ENCODE measurements at places on chromosomes 6 and 20.
A peak's percentile ranks its signal among the peaks of the same experiment; 100 is the strongest.

- no peak for DNase-seq
Observed at GRCh38 chr20:57076951-57077350, 189.5 kb downstream of the BMP7 start.

GRCh38 chr6:151370509-151371078 is 20.8 kb downstream of the ZBTB2 start:
- no peak for DNase-seq

GRCh38 chr6:9083108-9083507 is 647.8 kb upstream of the SLC35B3 start:
- DNase-seq, result no peak

DNA sequence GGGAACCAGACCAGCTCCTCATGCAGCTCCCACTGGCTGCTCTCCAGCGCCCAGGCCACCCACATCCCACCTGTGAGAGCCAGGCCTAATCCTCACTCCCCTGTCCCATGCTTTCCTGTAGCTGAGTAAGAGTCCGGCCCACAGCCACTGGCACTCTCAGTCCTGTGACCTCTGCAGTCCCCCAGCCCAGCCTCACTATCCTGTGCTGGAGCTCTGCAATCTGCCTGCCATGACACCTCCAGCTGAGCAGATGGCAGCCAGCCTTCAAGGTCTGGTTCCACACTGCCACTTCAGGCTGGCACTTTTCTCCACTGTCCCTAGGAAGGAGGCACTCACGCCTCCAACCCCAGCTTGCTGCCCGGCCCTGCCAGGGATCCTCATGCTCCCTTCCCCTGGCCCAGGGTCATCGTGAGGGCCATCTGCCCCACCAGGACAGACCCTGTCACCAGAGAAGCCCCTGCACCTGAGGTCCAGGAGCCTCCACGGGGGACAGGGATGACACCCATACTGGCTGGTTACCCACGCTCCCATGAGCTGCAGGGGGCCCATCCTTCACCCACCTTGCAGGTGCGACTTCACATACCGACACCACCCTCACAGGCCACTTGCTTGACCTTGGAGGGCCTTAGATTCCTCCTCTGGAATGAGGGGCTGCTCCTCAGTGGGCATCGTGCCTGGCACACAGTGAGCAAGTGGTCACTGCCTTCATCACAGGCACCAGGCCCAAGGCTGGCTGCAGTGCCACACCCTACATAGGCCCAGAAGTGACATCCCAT is 100.1 kb downstream of the ASXL1 start:
- no peak for DNase-seq

- DNase-seq, result no peak
Observed at GRCh38 chr6:90290811-90291420, 5.7 kb downstream of the BACH2 start.

DNA sequence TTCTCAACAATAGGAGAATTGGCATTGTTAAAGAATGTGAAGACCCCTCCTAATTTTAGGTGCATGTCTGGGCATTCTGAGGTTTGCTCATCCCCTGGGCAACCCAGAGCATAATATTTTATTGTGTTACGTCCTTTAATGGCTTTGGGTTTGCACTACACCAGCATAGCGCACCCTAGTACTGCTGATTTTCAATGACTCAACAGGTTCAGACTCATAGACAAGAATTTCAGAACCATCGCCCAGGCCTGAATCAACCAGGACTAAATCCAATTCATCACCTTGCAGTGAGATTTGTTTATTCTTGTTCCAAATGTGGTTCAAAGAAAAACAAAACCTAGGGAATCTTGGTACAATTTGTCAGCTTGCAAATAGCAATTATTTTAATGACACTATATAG is 137.8 kb upstream of the PHACTR1 start:
- DNase-seq, result no peak

DNA sequence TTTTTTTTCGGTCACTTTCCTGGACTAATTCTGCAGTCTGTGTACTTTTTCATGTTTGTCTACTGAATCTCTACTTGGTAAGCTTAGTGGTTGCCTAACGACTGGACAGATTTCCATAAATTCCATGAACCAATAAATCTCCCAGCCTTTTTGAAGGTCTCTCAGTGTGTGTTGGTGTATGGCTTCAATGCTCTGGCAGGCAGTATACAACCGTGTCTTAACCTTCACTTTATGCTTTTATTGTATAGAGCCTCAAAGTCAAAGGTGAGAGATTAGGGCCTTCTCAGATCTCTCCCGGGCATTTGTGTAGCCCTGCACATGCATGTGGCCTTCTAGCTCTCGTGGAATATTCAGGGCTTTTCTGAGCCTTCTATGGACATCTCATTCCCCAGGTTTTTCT is 14.3 kb upstream of the CMTR1 start:
- DNase-seq, result no peak

GRCh38 chr6:139800837-139801236 is 426.4 kb upstream of the CITED2 start:
- DNase-seq, result no peak

DNA sequence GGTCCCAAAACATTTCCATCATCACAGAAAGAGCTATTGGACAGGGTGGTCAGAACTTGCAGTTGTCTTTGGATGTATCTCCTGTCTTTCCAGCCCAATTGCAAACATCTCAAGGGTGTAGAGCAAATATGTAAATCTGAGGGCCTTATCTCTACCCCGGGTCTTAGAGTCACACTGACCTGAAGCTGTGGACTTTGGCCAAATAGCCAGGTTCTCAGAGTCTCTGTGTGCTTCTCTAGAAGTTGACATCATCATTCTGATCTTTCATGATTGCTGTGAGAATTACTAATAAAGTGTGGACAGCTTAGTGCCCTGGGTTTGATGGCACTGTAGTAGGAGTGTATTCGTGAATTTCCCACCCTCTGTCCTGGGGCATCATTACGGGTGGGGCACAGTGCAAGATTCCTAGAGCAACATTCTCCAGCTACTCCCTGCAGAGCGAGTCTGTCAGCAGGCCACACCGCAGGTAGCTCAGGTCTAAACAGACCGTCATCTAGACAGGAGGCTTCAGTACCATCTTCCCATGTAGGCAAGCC is 71.1 kb downstream of the SLC24A3 start:
- DNase-seq, result no peak

GRCh38 chr6:32799740-32800139 is 17.1 kb downstream of the HLA-DOB start:
- DNase-seq, result no peak

DNA sequence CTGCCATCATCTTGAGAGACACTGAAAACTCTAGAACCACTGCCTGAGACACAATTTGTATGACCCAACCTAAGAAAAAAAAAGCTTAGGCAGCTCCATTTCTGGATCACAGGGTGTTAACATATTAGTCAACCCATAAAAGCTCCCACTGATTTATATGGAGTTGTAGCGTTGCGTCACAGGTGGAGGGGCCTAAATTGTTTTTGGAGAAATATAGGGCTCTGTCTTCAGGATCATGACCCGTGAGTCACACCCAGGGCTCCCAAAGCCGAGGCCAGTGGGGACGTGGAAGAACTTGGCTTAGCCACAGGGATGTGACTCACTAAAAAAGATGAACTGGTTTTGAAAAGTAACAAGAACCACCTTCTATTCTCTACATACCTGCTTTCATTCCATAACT is 116.5 kb upstream of the BMP2 start:
- DNase-seq, result no peak

DNA sequence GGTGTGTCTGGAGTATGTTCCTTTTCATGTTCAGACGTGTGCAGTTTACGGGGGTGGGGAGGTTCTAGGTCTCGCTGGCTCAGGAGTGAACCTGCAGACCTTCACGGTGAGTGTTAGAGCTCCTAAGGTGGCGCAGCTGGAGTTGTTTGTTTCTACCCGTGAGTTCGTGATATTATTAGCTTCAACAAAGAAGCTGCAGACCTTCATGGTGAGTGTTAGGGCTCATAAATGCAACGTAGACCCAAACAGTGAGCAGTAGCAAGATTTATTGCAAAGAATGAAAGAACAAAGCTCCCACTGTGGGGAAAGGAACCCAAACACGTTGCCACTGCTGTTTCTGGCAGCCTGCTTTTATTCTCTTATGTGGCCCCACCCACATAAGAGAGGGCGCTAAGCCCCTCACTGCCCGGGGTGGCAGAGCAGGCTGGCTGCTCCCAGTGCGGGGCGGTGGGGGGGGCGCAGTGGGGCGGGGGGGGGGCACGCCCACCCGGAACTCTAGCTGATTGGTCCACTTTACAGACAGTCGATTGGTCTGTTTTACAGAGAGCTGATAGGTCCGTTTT is 41.3 kb upstream of the GMPR start:
- DNase-seq, result no peak

- peak; percentile 59 for DNase-seq
Observed at GRCh38 chr6:3195695-3196497, 31.6 kb downstream of the TUBB2B start.

- no peak for DNase-seq
Observed at GRCh38 chr6:43809417-43810305, 39.6 kb downstream of the VEGFA start.

GRCh38 chr6:98927534-98927933 is 20.2 kb downstream of the FBXL4 start:
- peak; percentile 72 for DNase-seq

DNA sequence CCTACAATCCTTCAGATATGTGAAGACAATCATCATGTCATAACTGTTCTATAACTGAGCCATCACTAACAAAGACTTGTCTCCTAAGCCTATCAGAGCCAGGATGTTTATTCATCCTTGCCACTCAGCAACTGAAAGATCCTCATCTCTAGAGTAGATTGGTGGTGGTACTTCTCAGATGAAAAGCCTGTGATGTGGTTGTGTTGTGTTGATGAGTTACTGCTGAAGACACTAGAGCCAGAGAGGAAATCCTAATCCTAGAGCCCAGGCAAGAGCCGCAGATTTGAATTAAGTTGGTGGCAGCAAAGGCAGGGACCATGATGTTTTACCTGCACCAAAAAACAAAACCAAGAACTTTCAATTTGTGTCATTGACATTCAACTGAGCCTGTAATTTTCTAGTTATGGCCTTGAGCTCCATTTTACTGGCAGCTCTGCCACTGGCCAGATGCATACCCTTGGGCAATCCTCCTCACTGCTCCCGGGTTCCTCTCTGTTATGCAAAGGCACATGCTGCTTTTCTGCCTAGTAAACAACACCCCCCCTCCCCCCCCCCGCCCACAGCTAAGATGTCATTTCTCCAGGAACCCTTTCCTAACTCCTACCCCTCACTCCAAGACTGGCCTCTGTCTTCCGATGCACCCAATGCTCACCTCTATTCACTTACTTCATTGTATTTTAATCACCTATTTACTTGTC is 50.2 kb upstream of the REV3L start:
- no peak for DNase-seq

DNA sequence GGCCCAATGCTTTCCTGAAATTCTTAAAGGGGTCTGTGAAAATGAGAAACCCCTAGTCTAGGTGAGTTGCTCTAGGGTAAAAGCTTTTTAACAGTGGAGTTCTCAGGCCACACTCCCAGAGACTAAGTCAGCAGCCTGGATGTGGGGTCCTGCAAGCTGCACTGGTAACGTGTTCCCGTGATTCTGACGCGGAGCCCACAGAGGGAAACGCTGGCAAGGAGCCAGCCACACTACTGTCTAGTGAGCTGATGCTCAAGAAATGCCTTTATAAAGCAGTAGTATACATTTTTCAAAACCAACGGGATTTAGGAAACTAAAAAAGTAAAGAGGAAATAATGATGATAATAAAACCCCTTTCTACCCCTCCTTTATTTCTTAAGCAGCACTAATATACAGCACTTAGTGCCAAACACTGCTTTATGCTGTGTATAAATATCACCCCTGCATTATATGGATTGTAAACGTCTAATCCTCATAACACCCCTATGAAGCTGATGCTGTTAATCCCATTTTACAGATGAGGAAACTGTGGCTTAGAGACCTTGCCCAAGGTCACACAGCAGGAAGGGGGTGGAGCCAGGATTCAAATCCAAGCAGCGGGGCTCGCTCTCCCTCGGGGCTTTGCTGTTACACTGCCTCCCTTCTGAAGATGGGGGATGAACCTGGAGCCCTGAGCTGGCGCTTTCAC is 25.0 kb downstream of the KCNK15 start:
- DNase-seq, result no peak

DNA sequence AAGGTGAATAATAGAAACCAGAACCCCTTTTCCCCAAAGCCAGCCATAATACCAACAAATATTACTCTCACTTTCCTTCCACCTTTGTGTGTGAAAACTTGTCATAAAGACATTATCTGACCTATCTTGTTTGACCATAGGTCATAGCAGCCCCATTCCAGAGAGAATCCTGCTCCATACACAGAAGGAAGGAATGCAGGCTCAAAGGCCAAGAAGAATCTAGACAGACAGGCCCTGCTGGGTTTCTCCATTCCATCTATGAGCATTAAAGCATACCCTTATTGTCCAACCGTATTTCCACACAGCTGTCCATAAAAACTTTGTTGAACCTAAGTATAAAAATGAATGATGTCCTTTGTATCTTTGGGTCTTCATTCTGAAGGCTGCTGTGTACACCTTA is 40.7 kb upstream of the KCNK5 start:
- no peak for DNase-seq

DNA sequence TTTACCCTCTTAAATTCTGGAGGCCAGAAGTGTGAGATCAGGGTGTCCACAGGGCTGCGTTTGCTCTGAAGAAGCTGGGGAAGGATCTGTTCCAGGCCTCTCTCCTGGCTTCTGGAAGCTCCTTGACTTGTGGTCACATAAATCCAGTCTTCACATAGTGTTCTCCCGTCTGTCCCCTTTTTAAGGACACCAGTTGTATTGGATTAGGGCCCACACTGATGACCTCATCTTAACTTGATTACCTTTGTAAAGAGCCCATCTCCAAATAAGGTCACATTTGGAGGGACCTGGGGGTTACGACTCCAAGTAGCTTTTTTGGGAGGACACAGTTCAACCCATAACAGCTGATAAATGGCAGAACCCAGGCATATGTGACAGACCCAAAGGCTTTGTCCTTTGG is 20.0 kb upstream of the WFDC2 start:
- no peak for DNase-seq

- DNase-seq, result no peak
Observed at GRCh38 chr6:153092082-153093013, 38.7 kb downstream of the RGS17 start.

DNA sequence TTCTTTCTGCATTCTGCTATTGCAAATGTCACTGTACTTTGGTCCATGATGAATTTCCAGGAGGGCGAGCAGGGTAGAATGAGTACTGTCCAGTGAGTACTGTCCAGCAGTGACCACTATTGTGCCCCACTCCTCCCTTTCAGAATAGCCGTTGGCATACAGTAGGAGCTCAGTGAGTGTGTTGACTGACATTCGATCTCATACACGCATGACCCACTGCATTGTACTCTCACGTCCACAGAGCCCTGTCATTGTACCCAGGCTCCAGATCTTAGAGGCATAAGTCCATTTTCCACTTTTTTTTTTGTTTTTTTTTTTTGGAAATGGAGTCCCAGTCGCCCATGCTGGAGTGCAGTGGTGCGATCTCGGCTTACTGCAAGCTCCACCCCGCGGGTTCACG is 8.2 kb downstream of the DYNLRB1 start:
- DNase-seq, result no peak

DNA sequence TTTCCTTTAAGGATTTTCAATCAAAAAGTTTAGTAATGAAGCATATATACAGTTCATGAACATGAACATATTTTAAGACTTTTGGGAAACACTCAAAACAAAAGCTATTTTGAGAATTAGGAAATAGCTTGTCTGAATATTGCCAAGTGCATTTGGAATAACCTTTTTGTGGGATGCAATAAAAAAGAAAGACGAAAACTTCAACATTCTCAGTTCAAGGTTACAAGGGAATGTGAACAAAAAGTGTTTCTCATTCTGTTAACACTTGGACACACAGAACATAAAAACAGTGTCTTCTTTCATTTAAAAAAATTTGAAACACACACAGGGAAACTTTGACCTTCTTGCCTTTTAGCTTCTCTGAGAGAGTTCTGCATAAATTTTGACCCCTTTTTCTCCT is 72.7 kb upstream of the TCF21 start:
- DNase-seq, result no peak
